ENCODE measurements at places on chromosomes 5 and 9.

GRCh38 chr5:92283521-92283920 is 900.4 kb upstream of the ARRDC3 start:
- DNase-seq, result no peak

DNA sequence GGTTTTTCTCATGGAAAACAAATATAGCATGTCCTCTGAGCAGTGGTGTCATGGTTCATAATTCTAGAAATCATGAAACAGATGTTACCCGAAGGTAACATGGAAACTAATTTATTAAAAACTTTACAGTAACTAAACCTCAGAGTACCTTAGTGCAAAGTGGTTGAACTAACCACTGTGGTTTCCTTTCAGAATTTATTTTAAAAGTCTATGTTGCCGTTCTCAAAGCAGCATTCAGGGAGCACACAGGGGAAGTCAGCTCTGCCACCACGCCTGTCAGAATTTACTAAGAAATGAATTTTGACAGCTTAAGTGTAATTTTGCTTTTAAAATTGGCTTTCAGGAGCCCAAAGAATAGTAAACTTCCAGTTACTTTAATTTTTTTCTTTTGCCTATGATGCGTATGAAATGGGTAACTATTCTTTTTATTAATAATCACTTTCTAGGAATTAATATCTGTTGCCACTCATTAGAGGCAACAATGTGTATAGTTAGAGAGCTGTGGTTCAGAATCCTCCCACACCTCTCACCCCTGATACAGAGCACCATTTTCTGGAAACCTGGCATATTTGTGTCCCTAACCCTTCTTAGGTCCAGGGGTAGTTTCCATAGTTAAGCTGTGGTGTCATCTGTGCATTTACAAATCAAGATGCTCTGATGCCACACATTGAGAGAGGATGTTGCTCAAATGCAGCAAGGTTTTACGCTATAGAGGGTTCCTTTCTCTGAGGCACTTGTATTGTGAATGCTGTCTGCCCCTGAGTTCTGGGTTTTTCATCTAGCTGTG is 202.6 kb downstream of the ZSWIM6 start:
- no peak for DNase-seq

GRCh38 chr9:30574355-30575151 is 1809.9 kb upstream of the ACO1 start:
- DNase-seq, result no peak

GRCh38 chr9:115085773-115086377 is 32.1 kb downstream of the TNC start:
- DNase-seq, result no peak

DNA sequence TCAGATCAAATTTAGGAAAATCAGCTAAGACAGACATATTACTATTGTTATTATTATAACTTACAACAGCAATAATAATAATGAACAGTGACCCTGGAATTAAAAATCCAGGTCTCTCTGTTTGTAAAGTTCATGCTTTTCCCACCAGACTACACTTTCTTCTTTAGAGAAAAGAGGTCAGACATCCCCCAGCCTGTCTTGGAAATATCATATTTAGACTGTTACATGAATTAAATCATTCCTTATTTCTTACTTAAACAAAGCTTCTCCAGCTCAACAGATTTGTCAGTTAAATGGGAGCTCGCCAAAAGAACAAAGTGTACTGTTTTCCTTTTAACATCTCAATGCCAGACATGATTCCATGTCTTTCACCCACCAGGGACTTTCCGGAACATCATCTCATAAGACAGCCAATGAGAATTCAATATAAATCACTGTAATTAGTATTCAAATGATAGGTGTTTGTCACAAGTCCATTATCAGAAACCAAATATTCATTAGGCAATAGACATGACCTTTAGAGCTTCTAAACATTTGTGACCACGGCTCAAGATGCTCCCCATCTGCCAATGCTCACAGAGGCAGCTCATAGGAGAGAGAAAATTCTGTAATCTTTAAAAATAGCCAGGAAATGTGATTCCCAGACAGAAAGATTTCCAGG is 351.9 kb downstream of the ENC1 start:
- DNase-seq, result no peak

DNA sequence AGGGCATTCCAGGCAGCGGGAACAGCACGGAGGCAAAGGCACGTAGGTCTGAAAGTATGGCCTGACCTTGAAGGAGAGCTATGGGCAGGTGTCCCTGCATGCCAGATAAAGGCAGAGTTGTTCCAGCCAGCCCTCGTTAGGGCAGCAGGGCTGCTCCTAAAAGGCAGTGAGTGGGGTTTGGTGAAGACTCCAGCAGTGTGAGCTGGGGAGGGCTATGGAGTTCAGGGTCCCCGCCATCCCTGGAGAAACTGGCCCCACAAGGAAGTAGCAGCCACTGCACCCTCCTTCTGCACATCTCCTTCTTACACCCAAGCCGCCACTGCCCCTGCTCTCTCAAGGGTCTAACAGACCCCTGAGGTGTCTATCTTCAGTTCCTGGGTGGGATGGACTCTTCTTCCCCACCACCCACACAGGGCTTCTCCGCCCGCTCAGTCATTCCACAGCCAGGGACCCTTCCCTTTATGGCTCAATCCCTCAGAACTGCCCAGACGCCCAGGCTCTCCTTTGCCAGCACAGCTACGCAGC is 1.4 kb downstream of the AKNA start:
- DNase-seq, result no peak

DNA sequence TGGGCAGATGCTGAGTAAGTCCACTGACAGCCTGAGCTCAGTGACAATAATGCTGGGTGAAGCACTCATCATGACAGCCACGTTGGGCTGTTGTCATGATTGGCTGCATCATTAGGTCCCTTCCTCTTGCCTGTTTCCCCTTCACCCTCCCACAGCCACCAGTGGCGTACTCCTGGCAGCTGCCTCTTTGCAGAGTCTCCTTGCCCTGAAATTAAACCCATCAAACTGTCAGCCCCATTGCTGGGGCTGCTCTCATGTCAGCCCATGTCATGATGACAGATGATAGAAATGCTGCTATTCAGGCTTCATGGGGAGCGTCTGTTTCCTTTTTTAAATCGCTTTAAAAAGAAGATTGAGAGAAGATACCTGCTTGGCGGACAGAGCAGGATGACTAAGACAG is 327.4 kb downstream of the AGTPBP1 start:
- DNase-seq, result no peak

DNA sequence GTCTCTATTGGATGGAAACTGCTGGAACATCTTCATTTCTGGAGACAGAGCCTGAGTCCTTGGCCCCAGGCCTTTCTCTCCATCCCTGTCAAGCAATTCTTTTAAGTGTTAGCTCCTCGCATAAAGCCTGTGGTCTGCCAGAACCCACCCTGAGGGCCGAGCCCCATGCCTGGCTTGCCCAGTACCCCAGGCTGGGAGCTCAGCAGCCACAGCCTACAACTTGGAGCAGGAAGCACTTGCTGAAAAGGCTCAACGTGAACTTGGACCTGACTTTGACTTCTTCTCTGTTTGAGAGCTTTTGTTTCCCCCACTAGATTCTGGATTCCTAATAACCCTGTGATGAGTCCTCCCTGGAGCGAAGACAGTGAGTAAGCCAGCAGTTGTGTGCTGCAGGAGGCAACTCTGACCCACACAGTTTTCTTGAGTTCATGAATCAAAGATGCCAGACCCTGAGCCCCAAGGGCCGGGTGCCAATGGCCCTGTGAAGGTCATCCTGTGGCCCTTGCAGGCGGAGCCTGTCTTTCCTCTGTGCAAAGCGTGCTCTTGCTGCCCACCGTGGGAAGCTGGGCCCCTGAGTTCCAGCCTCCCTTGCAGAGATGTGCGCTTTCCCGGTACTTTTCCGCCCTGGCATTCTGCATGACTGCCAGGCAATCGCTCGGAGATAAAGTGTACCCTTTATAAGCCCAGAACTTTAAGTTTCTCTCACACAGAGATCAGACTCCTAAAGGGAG is 64.3 kb upstream of the RUFY1 start:
- DNase-seq, result no peak

GRCh38 chr5:157006262-157006661 is 43.2 kb upstream of the TIMD4 start:
- no peak for DNase-seq

- no peak for DNase-seq
These were observed 216.0 kb downstream of the FBXL7 start for GRCh38 chr5:15715967-15716366.

GRCh38 chr5:149776361-149777305 is 46.5 kb downstream of the PPARGC1B start:
- DNase-seq, result no peak

- DNase-seq, result no peak
These were observed 53.8 kb downstream of the SH3RF2 start for GRCh38 chr5:145990170-145990569.

DNA sequence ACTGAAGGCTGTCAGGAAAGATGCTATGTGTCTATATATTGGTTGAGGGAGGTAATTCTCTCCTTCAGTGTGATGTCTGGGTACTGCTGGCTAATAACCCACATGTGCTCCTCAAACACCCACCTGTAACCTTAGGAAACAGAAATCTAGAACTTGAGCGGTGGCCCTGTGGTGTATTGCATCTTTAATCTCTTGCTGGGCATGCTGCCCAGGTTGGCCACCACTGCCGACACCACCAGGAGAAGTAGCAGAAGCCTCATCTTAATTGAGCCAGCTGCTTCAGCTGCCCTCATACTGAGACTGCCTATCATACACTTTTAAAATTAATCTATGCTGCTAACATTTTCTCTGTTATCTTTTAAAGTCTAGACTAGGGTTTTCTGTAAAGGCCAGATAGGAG is 103.5 kb upstream of the C5orf63 start:
- DNase-seq, result no peak

GRCh38 chr5:13027874-13028273 is 916.6 kb downstream of the DNAH5 start:
- DNase-seq, result no peak

DNA sequence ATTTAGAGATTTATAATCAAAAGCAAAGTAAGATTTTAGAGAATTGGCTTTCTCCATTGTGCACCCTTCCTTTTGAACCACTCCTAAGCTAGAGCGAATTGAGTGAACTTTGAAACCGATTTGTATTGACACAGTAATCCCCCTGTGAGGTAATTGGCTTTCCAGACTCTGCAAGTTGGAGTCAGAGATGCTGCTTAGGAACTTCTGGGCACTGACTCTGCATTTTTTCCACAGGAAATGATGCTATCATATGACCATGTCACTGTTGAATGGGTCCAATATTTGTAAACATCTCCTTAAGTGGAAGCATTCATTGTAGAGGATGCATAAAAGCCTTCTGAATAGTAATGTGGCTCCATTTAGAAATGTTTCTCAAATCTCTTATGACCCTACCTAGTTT is 394.4 kb upstream of the ZNF608 start:
- DNase-seq, result no peak

GRCh38 chr9:28260330-28260729 is 687.0 kb upstream of the C9orf72 start:
- DNase-seq, result no peak

DNA sequence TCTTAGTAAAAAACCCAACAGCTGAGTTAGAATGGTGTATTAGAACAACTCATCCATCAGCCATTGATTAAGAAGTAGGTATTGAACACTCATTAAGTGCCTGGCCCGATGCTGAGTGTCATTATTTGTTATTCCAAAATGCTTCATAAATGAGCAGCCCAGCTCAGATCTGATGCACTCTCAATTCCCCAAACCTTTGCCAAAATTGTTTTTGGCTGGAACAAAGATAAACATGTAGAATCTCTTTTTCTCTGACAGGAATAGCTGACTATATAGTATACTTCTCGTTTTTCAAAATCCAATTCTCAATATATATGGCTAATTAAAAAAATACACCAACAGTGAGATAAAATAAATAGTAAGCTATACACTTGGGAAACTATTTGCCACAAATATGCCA is 20.0 kb upstream of the ANKRD55 start:
- DNase-seq, result no peak

- DNase-seq, result no peak
These were observed 101.7 kb downstream of the TMC1 start for GRCh38 chr9:72623156-72623555.

DNA sequence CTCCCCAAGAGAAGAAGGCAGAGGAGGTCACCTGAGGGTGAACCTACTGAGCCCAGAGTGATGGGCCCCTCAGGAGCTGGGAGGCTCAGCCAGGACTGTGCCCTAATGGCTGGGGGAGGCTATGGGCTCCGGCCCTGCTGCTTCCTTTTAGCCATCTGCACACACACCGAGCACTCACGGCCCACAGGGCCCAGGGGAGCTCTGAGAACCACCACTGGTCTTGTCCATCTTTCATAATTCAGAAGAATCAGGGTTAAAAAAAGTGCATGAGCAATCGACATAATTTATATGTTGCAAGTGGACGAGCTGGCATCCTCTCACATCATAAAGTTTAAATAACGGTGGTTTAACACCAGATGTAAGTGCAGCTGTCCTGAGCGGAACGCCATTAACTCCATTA is 162.1 kb downstream of the FSTL4 start:
- no peak for DNase-seq

DNA sequence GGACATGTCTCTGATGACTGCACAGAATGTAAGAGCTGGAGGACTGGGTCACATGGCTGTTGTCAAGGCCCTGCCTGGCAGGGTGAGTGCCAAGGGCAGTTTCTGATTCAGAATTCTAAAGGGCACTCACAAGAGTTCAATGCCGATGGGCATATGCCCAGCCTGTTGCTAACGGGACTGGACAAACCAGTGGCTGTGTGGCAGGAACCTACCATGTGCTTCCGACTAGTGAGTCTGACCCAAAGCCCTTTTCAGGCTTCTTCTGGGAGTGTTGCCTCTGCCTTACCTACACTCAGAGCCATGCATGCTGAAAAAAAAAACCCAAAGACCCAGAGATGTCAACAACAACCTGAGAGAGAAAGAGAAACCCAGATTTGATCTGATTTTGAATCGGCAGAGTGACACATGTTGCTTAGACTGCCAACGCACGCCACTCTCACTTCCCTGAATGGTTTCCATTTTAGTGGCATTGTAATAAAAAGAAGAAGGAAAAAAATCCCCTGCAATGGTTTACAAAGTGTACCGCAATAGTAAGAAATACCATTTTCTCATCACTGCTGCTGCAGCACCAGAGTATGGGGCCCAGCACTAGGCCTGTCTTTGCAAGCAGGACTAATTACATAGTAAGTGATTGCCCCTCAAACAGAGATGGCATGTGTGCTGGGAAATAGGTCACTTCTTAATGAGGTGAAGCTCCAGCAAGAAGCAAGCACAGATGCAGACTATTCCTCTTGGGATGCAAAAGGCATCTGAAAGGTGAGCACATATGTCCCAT is 194.3 kb downstream of the PALM2AKAP2 start:
- DNase-seq, result no peak

DNA sequence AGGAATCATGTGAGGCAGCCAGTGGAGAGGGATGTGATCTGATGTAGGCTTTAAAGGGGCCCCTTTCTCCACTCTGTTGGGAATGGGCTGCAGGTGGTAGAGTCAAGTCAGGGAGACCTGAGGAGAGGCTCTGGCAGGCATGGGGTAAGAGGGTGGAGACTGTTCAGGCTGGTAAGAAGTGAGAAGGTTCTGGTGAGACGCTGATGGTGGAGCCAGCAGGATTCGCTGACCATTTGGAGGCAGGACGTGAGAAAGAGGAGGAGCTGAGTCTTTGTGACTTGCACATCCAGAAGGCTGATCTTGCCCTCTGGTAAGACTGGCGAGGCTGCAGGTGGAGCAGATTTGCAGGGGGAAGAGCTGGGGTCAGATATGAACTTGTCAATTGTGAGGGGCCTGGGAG is 248.0 kb downstream of the NSG2 start:
- no peak for DNase-seq
